ENCODE measurements at places on chromosomes 12 and 14.

- DNase-seq, result no peak
These were observed 72.9 kb upstream of the DYNC1H1 start for GRCh38 chr14:101891471-101891870.

- no peak for DNase-seq
These were observed 416.7 kb downstream of the PDZRN4 start for GRCh38 chr12:41604830-41605229.

DNA sequence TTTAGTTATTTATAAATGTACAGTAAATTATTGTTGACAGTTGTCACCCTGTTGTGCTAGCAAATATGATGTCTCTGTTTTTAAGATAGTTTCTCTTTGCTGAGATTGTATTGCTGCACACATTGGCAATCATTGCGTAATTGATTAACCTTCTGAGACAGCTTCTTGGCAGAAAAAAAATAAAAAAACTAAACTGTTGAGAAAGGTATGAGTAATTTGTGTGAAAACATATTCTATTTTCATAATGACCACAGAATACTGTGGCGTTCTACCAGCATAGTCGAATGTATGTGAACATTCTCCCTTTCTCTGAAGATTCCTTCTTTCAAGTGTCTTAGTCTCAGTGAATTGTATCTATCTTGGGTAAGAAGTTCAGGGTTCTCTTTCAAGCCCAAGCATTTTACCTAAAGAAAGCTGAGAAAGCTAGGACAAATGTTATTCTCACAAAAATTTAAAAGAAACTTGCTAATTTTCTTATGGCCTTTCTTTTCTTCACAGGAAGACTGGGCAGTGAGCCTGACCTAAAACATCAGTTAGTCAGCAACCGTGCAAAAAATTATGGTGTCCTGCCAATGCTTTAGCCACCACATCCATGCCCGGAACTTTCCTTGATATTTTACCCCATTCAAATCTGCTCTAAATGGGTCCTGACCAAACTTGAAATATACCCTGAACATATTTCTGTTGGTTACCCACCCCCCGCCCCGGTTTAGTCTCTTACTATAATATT is 69.0 kb upstream of the REP15 start:
- no peak for DNase-seq

DNA sequence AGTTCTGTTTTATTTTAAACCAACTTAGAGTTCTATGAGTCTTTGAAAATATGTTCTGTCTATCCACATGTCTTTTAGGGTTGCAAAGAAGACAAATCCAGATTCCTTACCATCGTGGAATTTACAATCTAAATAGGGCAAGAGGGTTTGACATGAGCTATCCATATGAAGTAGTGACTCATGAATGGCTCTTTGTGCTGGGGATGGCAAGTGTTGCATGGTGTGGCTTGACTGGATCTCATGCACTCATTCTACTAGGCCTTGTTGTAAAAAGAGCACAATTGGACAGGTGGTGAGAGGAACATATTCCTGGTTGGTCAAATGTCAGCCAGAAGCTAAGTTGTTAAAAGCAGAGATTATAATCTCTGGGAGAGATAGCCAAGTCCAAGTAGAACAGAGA is 509.1 kb downstream of the DIO2 start:
- no peak for DNase-seq

GRCh38 chr12:77058740-77059139 is 6.6 kb downstream of the E2F7 start:
- no peak for DNase-seq

DNA sequence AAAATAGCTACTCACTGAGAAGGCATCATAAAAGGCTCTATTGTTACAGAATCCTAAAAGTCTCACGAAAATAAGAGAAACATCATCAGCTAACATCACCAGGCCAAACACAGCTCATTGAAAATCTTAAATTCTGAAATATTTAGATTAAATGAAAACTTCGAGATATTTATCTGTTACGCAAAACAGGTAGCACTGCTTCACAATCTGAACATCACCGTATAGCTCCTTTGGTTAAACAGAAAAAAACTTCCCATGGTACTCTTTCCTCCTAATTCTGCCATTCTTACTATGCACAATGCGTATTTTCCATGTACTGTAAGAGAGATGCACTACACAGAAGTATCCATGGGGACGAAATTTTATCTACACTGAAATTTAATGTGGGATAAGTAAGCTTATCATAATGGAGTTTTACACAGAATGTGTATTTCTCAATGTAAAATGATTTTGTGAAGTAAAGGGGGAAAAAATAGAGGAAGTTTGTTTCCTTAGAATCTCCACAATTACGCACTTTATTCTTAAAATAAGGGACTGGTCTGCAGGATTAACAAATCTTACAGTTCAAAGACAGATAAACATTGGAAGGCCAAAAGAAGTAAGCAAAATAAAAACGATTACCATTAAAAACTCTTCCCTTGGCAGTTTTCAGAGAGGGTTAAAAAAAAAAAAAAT is 1.9 kb downstream of the SGPP1 start:
- no peak for DNase-seq

DNA sequence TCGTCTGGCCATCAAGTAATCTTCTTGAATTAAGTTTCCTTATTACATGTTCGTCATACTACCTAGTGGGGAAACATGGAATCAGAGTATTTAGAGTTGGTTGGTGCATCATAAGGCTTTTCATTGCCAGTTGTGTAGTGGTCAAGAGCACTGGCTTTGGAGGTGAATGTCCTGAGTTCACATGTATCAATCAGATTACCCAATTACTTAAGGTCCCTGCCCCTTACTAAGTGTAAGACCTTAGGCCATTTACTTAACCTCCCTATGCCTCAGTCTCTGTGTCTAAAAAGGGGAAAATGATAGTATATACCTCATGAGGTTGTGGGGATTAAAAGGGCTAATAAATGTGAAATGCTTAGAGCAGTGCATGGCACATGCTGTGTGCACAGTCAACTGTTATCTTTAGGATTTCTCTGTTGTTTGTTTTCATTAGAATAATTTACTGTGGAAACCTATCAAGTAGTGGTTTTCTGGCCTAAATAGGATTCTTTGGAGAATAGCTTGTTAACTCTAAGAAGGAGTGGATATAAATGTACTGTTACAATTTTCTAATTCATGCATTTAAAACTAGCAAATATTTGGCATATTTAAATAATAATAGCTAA is 27.0 kb downstream of the MSRB3 start:
- DNase-seq, result no peak

- DNase-seq, result no peak
These were observed 4.0 kb downstream of the BTG1 start for GRCh38 chr12:92141591-92142121.

- no peak for DNase-seq
These were observed 330.4 kb downstream of the TRHDE start for GRCh38 chr12:72602581-72602980.

GRCh38 chr14:96349286-96350075 is 13.7 kb downstream of the ATG2B start:
- DNase-seq, result no peak
